ENCODE measurements at places on chromosomes 6 and 20.

- DNase-seq = no peak
Observed at GRCh38 chr6:155103816-155104366, 108.8 kb downstream of the TIAM2 start.

GRCh38 chr20:39946931-39947330, 742.1 kb downstream of the MAFB start:
- peak; percentile 26 for DNase-seq

DNA sequence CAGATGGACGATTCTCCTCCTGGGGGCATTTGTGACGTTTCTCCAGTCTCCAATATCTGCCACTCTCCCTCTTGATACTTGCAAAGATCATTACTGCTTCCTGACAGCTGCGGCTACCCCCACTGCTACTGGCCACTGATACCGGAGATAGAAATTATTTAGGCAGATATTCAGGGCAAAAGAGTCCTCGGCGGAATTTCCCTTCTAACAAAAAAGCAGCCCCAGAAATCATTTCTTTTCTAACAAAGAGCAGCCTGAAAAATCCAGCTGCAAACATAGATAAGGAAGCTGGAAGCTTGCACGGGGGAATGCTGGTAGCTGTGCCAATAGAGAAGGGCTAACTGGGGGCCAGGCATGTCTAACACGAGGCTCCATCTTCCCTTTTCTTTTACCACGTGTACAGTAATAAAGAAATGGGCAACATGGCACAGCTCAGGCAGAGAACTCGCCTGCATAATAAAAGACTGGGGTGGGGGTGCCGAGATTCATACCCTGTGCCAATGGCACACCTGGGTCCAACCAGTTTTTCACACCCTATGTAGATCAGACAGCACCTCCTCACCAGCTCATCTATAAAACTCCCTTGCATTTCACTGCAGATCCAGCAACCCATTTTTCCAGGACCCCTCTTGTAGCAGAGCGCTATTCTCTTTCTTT, 6.1 kb downstream of the TP53RK start:
- no peak for DNase-seq

DNA sequence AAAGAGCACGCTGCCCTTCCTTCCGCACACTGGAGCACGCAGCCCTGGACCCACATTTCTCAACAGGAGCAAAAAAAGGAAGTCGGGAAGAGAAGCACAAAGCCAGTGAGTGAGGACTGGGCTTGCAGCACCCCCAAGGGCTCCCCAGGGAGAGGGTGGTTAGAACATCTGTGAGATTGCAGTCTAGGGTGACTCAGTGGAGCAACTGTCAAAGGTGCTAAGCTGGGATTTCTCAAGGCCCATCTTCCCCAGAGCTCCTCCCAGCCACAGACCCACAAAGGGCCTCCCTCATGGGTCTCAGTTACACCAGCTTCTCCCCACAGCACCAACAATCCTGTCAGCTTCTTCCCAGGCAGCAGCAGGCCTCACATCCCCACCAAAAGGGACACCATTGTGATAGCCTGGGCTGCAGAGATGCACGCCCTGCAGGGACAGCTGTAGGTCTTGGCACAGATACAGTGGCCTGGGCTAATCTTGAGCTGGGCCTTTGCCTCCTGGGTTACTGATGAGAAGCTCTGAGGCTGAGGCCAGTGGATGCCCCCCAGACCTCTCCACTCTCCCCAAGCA, 39.6 kb upstream of the CD93 start:
- no peak for DNase-seq

DNA sequence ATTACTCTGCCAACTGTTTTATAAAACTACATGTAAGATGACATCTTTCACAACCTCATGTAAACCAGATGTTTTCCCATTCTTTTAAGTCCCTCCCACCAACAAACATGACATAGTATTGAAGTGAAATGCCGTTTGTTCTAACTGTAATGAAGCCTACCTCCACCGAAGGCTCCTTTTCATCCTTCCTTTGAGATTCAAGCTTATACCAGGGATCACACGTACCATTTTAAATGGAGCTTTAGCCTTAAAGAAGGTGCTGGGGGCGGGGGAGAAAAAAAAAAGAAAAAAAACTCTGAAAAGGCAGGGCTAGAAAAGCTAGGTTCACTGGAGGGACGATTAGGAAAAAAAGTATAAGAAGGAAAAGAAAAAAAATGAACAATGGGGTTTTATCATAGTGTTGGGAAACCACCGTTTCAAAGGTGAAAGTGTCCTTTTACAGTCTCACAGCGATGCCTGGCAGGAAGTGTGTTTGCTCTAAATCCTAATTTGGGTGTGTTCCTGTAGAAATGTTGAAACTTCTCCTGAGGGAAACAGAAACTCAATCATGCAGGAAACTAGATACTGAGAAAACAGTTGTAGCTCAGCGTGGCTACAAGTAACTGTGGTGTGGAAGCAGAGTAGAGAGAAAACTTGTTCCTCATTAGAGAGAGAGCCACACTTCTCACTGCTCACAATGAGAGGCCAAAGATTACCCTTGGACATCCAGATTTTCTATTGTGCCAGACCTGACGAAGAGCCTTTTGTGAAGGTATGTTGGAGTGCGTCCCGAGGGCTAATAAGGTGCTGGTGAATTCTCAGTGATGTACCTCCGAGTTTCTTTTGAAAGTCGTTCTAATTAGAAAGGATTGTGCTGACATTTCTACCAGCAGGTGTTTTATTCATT, 37.6 kb upstream of the HINT3 start:
- DNase-seq = peak; percentile 52

DNA sequence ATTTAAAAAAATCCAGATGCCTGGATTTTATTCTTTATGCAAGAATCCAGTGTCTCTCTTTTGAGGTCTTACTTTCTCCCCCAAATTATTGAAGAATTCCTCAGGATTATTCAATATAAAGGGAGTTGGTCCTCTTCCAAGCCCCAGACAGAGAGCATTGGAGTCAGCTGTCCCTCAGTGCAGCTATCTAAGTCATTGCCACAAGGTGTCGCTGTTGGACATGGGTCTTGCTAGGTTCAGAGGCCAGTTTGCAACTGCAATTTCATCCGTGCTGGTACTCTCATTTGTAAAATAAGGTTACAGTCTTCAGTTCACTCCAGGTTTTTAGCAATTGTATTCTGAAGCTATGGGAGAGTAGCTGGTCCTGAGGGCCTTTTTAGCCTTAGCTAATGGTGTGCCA, 27.8 kb downstream of the CCN2 start:
- peak; percentile 48 for DNase-seq

- no peak for DNase-seq
Observed at GRCh38 chr20:32494483-32495216, 90.5 kb downstream of the NOL4L start.

- no peak for DNase-seq
Observed at GRCh38 chr6:15502446-15503345, 160.1 kb downstream of the DTNBP1 start.

DNA sequence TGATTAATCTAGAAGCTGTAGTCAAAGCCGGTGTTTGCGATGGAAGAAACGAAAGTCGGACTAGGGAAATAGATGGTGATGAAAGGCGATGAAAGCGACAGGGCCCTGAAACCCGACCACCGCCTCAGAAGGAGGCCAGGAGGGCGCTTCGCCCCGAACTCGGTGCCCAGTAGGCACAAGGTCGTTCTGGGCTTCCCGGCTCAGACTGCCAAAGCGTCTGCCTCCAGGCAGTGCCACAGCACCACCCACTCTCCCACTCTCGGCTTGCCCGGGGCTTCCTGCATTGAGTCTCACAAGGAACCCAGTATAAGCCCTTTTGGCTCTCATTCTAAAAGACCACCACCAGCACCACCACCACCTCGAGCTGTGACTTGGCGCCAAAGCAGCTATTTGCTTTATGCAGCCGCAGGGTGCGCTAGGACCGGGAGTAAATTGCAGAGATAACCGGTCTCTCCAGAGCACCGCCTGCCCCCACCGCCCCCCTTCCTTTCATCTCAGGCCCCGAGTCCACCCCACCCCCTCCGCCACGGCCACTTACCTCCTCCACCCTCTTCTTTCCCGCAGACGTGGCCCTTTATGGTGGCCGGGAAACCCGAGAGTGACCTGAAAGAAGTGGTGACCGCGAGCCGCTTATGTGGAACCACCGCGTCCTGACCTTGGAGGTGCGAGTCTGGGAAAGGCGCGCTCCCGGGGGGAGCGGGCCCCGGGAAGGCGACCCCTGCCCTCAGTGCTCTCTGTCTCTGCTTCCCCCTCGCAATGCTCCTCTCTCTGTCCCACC, 2.4 kb downstream of the TCF21 start:
- peak; percentile 32 for DNase-seq

- DNase-seq = peak; percentile 47
Observed at GRCh38 chr20:57505979-57506378, 19.0 kb downstream of the CTCFL start.

DNA sequence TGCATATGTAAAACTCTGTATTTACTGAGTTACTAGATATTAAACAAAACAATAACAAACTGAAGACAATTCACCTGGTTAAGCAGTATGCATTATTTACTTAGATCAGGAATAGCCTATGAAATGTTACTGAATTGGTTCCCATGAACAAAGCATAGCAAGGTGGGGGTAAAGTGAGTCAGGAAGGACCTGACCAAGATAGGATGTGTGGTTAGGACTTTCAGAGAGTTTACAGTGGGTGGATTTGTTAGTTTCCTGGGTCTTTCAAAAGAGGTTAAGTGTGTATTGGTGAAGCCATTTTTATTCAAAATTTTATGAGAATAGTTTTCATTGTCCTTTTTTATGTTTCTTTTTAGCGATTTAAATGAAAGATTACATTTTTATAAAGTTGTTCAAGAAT, 32.9 kb downstream of the TBPL1 start:
- no peak for DNase-seq

GRCh38 chr6:101399616-101400162, 6.2 kb downstream of the GRIK2 start:
- DNase-seq = no peak

DNA sequence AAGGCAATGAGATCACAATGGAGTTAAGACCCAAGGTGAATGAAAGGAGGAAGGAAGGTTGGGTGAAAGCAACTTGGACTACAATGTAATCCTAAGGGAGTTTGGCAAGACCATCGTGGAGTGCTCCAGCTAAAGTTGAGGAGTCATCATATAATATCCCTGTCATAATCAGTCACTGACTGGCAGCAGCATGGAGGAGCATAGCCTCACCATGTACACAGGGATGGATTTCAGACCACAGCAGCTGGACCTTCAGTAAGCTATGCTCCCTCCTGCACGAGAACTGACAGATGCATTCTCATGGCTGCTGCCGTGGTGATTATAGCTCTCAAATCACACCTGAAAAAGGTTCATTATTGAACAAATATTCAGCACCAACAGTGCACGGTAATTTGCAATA, 43.0 kb downstream of the GOPC start:
- DNase-seq = peak; percentile 84

- no peak for DNase-seq
Observed at GRCh38 chr20:61951695-61952533, 113.8 kb downstream of the TAF4 start.

DNA sequence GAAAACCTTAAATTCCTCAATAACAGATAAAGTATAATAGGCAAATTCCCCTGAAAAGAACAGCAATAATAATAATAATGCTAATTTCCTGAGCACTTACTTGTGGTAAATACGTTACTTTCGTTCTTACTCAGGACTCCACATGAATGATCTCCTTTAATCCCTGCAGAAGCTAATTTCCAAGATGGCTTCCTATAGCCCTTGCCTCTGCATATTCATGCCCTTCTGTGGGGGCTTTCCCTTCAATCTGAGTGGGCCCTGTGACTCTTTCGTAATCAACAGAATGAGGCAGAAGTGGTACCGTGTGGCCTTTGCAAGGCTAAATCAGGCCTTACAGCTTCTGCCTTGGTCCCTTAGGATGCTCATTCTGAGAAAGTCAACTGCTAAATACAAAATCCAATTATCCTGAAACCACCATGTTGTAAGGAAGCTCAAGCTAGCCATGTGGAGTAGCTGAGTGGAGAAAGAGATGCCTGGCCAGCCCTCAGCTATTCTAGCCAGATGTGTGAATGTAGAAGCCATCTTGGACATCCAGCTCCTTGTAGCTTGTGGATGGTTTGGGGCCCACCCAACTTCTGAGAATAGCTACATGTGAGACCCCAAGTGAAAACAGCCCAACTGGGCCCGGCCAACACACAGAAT, 50.5 kb downstream of the MCUR1 start:
- DNase-seq = no peak

- DNase-seq = peak; percentile 49
Observed at GRCh38 chr6:25576919-25577318, 75.1 kb upstream of the SCGN start.

- no peak for DNase-seq
Observed at GRCh38 chr6:159801935-159802334, 1.9 kb downstream of the PNLDC1 start.

DNA sequence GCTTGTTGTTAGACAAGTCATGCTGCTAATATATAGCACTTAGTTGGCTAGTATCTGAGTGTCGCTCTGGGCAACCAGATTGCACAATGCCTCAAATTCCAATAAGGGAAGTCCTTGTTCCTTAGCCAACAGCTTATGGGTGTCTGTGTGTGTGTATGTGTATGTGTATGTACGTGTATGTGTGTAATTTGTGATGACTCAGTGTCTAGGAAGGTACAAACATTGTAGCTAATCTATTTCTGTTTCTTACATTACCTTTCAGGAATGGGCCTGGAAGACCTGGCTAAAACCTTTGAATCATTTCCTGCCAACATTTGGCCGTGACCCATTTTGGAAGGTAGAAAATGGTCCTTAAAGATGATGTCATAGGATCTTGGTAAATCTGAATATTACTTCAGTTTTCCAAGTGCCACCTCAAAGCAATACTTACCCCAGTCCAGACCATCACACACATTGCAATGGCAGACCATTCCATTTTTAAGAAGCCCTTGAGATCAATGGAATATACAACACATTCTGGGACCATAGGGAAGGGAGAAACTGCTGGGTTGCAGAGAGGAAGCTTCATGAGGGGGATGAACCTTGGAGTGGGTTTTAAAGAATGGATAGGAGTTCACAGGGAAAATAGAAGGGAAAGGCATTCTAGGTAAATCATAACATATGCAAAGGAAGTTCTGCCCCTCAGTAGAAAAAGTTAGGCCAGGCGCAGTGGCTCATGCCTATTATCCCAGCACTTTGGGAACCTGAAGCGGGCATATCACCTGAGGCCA, 25.1 kb downstream of the NEDD9 start:
- DNase-seq = no peak

DNA sequence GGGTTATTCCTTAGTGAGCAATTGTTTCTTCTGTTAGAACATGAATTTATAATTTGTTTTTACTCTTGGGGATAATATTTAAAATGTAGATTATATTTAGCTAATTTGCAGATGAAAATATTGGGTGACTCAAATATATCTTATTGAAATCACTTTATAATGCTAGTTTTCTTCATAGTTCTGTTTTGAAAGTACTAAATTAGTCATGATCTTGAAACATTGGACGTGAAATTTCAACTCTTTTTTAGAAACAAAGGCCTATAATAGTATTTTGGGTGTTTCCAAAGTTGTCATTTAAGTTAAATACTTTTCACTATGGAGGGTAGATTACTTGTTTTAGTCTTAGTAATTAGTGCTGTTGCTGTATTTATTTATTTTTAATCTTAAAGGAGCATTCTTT, 250.9 kb downstream of the UTRN start:
- no peak for DNase-seq
